ENCODE measurements at places on chromosomes 11 and 22.

DNA sequence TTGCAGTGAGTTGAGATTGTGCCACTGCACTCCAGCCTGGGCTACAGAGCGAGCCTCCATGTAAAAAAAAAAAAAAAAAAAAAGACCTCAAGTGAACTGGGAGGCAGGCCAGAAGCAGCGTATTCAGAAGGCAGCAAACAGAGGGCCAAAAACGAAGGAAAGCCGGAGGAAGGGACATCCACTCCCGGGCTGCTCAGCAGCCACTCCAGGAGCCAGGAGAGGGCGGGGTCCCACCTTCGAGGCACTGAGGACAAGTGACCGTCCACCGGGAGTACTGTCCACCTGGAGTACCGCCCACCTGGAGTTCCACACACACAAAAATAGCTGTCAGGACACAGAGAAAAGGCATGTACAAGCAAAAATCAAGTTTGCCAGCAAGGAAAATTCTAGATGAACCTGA lies 5.5 kb downstream of the TOLLIP start:
- no peak for DNase-seq

- DNase-seq, result no peak
These were observed 81.5 kb upstream of the PPARA start for GRCh38 chr22:46068593-46069491.

DNA sequence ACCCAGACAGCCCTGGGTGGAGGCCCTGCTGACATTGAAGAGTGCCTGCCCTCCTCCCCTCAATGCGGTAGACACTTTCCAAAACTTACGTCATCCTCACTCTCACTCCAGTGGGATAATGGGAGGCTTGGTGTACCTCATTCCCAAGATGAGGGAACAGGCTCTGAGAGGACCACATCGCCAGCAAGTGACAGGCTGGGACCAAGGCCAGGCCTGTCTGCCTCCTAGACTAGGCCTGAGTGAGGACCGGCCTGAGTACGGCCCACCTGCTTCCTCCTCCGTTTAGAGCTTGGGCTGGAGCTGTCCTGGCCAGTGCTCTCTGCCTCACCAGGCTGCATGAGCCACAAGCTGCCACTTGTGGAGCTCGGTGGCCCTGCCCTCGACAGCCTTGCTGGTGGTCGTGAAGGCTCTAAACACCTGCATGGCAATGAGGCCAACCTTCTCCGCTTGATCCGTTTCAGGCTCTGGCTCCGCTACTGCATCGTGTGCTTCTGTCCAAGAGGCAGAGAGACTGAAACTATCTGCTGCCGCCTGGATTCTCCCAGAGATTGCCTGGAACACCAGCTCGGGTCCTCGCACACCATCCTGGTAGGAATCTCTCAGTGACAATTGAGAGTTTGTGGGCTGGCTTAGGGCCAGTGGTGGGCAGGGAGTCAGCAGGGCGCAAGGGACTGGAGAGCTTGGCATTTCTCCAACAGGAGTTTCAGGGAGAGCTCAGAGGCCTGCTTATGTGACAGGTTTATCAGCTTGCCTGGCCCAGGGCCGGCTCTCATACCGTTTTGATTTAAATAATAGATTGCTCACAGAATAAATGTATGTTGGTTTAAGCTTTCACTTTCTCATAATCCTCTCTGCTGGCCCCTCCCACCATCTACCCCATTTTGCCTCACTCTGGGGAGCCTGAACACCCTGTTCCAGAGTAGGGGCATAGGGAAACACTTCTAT lies 9.4 kb downstream of the LRRC75B start:
- DNase-seq, result no peak

DNA sequence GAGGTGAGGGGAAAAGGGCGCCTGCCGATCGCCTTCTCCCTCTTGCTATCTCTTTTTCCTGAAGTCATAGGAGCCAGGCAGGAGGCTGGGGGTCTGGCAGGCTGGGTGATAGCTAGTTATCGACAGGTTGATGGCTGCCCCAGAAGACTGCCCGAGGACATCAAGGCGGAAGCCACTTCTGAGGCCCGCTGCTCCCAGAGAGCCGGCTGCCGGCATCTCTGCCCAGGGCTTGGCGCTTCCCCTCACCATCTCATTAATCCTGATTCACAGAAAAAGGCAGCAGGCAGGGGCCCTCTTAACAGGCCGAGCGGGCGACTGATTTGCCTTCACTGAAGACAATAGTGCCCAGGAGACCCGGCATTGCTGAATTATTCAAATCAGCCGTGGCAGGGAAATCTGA lies 124.2 kb downstream of the MIAT start:
- DNase-seq, result no peak

- DNase-seq, result no peak
These were observed 61.5 kb downstream of the IGLL1 start for GRCh38 chr22:23518376-23519187.

DNA sequence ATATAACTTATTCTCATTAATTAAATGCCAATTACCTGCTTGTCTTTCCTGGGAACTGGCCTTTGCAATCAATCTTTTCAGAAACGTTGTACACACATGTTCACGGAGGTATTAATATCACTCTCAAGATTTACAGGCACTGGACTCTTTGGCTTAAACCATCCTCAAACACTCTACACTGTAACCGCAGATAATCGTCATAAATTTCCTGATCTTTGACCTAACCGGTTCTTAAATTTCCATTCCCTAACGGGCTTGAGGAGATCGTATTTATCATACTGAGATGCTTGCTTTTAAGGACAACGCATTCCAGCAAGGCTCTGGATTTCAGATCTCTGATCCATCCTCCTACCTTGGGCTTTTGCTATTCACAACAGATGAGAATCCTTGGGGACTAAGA lies 72.8 kb downstream of the ARL14EP start:
- no peak for DNase-seq
